ENCODE measurements at places on chromosomes 11 and 22.

GRCh38 chr22:36010882-36011281, 17.7 kb downstream of the RBFOX2 start:
- DNase-seq = no peak

DNA sequence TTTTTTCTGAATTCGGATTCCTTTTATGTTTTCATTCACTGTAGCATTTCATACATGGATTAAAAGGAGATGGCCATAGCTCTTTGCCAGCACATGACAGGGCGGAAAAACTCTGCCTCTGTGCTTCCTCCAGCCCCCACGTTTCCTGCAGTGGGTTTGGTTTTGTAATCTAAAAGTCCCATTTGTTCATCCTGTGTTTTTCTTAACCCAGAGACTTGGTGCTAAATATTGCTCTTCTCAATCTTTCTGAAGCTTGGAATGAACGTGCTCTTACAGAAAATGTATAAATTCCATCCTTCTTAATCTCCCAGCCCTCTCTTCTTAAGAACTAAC, 89.9 kb downstream of the PPP6R3 start:
- DNase-seq = no peak

- no peak for DNase-seq
Measured at GRCh38 chr22:33402325-33402724, 344.1 kb upstream of the SYN3 start.

GRCh38 chr11:14813516-14813915, 78.5 kb downstream of the CYP2R1 start:
- DNase-seq = no peak

GRCh38 chr11:21514316-21514715, 678.6 kb upstream of the ANO5 start:
- no peak for DNase-seq

DNA sequence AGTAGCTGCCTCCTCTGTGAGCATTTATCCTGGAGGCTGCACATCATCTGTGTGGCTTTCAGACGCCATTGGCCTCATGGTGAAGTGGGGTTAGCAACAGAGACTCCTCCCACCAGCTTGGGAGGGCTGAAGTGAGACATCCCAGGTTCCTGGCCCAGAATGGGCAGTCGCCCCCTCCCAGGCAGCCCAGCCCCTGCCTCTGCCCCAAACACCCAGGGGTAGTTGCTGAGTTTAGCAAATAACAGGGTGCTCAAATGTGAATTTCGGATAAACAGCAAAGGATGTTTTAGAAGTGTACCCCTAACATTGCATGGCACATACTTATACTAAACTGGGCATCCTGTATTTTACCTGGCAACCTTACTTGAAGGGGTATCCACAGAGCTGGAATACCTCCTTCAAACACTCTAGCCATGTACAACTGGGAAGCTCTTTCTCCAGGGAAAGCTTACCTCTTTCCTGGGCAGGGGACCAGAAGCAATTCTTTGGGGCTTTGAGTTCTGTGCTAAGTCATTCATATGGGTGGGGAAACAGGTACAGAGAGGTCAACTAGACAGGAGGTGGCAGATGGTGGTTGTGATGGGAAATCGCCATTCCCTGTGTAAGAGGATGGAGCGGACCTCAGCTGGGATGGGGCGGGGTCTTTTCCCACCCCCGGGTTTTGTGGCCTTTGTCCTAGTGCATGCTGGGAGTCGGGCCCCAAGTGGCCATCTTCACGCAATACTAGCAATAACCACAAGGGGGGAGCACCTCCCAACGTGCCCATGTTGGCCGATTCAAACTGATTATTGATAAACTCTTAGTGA, 19.3 kb downstream of the MTFP1 start:
- DNase-seq = no peak

GRCh38 chr22:46575911-46576555, 38.6 kb upstream of the CELSR1 start:
- no peak for DNase-seq

DNA sequence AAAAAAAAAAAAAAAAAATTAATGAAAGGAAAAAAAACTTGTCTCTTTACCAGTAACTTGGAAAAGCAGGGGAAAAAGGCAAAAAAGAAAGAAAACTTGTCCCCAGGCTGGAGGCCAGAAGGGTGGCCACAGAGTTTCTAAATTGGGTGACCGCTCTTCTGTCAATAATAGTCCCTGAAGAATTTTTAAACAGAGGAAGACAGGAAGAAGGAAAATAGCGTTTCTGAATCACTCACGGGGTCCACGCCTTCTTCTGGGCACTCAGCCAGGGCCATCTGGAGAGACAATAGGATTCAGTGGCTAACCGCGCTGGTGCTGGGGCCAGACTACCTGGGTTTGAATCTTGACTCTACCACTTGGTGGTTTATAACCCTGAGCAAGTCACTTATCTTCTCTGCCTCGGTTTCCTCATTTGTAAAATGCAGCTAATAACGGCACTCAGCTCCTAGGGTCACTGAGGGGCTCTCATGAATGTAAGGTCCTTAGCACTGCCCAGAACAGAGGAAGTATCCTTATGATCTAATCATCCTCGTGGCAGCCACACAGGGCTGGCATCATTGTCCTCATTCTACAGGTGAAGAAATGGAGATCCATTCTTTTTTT, 7.0 kb downstream of the C11orf86 start:
- DNase-seq = no peak

GRCh38 chr22:26439559-26439958, 10.5 kb downstream of the ASPHD2 start:
- no peak for DNase-seq

- no peak for DNase-seq
Measured at GRCh38 chr11:108035690-108036089, 27.0 kb downstream of the CUL5 start.

- no peak for DNase-seq
Measured at GRCh38 chr11:118876286-118876685, 7.4 kb upstream of the CXCR5 start.

DNA sequence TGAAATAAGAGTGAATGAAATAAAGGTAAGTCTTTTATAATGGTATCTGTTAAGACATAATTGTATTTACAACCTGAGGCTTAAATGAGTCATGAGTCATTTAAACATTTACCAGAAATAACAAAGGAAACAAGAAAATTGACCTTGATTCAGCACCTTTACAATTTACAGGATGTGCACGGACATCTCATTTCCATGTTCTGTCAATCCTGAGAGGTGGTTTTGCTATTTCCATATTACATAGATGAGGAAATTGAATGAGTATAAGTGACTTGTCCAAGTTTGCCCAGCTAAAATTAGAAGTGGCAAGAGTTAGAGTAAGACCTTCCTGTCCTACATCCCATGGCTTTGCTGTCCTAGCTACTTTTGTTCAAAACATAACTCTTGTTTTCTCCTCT, 89.1 kb downstream of the TRIM44 start:
- DNase-seq = no peak

GRCh38 chr11:70790671-70791300, 392.5 kb downstream of the CTTN start:
- no peak for DNase-seq

GRCh38 chr11:126521196-126521595, 165.7 kb downstream of the ST3GAL4 start:
- no peak for DNase-seq

DNA sequence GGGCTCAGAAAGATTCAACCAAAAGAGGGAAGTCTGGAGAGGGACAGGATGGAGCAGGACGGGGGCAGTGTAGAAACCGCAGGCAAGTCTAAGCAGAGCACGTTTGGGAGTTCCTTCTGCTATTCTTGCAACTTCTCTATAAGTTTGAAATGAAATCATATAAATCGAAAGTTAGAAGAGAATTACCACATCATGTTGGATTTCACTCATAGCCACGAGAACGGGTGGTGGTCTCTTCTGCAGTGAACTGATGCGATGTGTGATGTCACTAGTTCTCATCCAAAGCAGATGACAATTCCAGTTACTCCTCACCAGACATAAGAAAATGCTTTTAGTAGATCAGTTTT, 36.0 kb downstream of the KCNQ1 start:
- DNase-seq = no peak
